Activated CD8-positive, alpha-beta memory T cell treated with anti-CD3 and anti-CD28 coated beads for 4 hours (primary cell): ENCODE measurements at places on chromosomes 3 and 15.
A peak's percentile ranks its signal among the peaks of the same experiment; 100 is the strongest.

GRCh38 chr3:124246949-124247348, 255.0 kb upstream of the ROPN1 start:
- DNase-seq = no peak

DNA sequence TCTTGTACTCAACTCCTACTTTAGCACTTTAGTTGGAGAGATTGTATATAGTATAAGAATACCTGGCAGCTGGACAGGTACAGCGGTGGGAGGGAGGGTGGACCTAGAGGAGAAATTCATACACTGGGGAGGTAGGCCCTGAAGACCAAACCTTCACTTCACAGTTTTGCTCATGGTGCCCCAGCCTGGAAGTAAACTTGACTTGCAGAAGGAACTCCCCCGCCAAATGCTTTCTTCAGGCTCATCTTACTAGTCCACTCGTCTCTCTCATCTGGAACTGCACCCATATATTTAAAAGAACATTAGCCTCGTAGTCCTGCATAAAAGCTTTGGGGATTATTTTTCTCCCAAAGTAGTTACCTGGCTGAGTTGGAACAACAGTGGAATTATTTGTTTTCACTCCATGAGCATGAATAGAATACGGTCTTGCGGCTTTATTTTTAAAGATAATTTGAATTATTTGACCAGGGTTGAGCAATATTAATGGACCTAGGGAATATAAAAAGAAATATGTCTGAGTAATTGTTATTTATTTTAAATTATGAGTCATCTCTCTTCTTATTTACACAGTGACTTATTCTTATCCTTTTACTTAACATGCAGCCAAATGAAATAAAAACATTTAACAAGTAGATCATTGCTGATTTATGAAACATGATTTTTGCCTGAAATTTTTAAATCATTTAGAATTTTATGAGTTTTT, 25.5 kb upstream of the CP start:
- DNase-seq = no peak

DNA sequence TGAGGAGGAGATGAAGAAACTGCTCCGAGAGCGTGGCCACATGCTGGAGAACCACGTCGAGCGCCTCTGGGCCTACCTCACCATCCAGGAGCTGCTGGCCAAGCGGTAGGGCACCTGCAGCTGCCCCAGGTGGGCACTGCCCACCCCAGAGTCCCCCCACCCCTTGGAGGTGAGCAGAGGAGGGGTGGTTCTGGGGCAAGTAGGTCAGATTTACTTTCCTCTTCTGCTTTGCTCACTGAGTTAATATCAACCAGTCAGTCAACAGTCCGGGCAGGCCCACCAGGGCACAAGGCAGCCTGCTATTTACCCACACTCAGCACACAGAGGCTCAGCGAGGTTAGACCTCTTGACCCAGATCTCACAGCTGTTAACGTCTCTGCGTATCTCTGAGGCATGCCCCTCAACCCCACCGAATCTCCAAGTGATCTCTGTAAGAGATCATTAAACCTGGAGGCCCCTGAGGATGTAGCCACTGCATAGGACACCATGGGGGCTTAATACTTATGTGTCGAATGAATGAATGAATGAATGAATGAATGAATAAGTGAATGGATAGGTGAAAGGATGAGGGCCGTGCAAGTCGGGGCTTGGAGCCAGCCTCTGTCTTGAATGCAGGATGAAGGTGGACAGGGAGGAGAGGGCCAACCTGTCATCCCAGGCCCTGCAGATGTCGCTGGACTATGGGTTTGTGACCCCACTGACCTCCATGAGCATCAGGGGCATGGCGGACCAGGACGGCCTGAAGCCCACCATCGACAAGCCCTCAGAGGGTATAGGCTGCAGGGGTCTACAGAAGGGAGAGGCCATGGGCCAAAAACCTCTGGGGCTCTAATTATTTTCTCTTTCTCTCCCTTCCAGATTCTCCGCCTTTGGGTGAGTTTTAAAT, 8.0 kb upstream of the ITIH3 start:
- no peak for DNase-seq

DNA sequence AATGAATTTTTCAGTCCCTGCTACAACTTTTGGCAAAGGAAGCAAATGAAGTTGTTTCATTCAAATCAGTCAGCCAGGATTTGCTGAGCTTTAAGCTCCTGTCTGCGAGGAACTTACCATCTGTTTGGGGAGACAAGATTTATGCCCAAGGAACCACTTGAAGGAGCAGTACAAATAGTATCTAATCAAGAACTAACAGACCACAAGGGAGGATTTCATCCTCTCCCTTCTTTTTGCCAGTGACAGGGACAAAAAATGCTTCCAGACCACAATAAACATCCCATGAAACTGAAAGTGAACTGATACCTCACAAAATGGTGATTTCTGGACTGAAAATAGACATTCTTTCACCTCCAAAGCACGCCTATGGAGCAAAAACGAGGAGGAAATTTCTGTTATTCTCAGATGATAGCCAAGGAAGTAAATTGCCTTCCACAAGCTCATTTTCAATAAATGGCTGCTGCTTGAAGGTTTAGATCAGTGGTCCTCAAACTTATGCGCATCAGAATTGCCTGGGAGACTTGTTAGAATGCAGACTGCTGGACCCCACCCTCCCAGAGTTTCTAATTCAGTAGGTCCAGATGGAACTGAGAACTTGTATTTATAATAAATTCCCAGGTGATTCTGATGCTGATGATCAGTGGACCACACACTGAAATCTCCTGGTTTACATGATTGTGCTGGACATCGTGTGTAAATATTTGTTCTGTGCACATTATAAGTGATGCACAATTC, 202.4 kb upstream of the GADL1 start:
- no peak for DNase-seq

GRCh38 chr3:178152031-178152806, 384.0 kb upstream of the KCNMB2 start:
- no peak for DNase-seq

GRCh38 chr3:196889844-196890708, 22.4 kb downstream of the SENP5 start:
- no peak for DNase-seq

GRCh38 chr15:82681371-82681770, 28.3 kb downstream of the AP3B2 start:
- no peak for DNase-seq

- DNase-seq = no peak
Observed at GRCh38 chr3:184167786-184168185, 6.9 kb upstream of the AP2M1 start.

DNA sequence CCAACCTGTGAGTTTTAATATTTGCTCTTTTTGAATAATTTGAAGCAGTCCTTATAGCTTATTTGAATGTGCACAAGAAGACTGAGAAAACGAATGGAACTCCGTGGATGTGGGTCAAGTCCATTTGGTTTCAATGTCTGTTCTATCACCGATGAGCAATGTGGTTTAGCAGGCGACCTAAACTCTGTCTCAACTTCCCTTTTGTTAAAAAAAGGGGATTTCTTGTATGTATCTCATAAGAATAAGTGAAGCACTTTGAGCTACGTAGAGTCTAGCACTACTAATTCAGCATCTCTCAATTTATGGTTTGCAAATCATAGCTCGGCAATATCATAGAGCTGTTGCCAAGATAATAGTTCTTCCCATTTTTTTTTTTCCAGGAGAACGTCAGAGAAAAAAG, 4.6 kb upstream of the SKIL start:
- DNase-seq = no peak

DNA sequence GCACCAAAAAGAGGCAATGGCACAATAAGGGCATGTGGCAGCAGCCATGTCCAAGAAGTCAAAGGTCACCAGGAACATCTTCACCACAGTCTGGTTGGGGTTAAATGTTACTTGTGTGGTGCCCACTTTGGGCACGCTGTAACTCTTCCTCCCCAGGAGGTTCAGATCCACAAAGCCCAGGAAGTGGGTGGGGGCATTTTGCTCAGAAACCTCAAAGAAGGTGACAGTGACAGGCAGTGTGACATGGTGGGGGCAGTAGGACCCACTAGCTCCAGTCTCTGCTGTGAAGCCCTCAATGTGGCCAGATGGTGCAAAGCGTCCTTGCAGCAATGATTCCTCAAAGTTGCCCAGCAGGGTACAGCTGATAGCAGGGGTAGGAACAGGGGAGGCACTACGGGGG, 5.8 kb downstream of the ZNF80 start:
- peak; percentile 31 for DNase-seq

DNA sequence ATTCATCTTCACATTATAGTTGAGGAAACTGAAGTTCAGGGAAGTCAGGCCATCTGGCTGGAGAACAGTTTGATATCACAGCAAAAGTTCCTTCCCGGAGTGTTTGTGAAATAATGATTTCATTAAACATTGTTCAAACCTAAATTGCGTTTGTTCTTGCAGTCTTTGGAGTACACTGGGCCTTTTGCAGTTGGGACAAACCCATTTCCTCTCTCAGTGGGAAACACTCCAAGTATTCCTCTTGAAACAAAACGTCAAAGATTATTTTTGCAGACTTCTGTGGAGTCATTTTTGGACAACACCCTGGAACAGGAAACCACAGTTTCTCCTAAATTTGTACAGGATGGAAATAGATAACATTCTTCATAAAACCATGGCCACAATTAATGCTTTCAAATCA, 287.5 kb downstream of the PTPRG start:
- no peak for DNase-seq

DNA sequence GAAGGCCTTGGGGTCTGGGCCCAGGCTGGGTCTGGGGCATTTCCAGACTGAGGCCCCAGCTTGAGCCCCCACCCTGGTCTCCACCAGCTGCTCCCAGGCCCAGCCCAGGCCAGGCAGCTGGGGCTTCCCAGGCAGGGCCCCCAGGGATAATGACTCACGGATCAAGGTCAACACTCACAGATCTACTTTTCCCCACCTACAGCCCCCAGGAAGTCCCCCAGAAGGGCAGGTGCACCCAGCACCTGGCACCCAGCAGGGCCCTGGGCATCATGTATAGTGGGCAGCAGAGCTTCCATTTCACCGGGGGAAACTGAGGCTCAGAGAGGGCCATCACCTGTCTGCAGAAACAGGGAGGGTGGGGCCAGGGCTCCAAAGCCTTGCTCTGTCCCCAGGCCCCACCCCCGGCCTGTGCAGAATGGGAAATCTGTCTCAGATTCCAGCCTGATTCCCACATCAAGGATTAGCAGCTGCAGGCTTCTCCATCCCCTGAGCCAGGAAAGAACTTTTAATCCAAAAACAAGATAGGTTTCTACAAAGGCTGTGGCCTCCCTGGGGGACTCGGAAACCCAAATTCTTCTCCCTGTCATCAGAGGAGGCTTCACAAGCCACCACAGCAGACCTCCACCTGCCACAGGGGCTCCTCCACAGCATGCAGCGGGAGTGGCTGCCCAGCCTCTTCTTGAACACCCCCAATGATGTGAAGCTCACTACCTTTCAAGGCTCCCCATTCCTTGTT, 49.8 kb downstream of the IQSEC1 start:
- DNase-seq = no peak

DNA sequence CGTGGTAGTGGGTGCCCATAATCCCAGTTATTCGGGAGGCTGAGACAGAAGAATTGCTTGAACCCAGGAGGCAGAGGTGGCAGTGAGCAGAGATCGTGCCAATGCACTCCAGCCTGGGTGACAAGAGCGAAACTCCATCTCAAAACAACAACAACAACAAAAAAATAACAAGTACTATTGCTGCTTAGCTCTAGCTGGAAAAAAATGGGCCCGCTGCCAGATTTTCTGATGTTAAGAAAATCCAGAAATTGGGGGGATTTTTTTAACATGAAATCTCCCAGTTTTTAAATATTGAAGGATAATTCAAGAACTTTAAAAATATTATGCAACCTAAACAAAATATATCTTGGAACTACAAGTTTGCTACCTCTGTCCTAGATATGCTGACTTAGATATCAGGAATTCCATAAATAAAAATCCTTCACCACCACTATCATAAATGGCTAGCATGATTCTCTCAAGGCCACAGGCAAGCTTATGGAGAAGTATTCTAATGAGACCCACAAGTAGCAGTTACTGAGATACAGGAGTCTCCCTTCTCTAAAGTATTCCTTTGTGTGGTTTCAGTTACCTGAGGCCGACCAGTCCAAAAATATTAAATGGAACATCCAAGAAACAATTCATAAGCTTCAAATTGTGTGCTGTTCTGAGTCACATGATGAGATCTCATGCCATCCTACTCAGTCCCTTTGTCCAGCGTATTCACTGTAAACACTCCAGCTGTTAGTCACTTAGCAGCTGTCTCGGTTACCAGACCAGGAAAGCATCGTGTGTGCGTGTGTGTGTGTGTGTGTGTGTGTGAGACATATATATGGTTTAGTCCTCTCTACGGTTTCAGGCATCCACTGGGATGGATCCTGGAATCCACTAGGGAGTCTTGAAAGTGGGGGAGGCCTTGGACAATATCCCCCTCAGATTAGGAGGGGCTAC, 277.2 kb downstream of the TBL1XR1 start:
- DNase-seq = no peak

GRCh38 chr15:90496791-90497190, 32.9 kb upstream of the CRTC3 start:
- no peak for DNase-seq

GRCh38 chr3:194761384-194761783, 75.7 kb downstream of the FAM43A start:
- no peak for DNase-seq

DNA sequence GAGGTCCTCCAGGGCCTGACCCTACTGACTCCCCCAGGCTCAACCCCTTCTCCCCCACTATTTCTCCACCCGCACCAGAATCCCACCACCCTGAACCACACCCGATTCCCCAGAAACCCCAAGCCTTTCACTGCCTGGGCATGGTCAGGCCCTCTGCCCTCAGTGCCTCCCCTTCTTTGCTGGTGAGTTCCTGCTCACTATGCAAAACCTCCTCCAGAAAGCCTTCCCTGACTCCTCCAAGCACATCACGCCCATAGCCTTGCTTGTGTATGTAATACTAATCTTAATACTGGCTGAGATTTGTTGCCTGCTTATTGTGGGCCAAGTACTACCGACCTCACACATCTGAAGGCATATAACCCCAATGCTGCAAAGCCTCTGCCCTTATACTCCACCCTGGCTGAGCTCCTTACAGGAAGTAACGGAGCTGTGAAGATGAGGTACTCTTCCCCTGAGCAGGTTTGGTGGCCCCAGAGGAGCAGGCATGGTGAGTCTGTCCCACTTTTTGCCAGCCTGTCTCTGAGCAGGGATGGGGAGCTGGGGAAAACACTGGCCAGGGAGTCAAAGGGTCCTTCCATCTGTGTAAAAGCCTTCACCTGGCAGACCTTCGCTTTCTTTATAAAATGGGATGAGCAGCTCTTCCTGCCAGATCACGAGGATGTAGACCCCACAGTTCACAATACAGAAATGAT, 9.5 kb downstream of the RAB6B start:
- DNase-seq = no peak

GRCh38 chr3:72604328-72604727, 243.9 kb downstream of the SHQ1 start:
- no peak for DNase-seq
